Stimulated activated CD4-positive, alpha-beta T cell treated with anti-CD3 and anti-CD28 coated beads, Interleukin-1b, Interleukin-23, amount 100 ng/mL, for 1 hour (primary cell): ENCODE measurements at places on chromosomes 4 and X.

DNA sequence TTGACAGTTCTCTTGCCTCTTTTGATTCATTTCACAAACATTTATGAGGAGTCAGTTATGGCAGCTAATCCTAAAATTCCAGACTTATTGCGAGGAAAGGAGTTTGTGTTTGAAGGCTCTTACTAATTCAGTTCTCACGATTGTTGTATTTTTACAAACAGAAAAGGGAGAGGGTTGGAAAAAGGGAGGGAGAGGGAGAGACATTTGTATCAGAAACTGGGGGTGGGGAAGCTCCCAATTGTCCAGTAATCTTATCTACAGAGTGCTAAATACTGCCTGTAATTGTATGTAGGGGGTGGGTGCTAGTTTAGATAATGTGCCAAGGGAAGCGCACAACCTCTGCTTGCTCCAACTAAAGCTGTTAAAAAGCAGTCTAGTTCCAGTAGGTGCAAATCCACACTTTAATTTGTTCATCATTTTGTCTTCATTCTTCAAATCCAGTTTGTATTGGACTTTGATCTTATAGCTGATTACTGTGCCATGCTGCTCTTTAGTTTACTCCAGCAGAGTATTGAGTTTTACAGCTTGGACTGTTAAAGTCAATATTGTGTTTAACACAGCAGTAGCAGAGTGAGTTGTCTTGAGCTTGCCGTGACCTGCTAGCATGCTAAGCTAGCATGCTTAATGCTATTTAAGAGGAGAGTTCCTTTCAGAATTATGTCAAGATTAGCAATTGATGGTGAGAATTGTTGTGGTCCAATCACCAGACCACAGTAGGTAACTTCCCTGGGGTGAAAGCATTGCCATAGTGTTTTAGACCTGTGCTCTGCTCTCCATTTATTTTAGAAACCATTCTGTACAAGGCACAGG, 13.9 kb downstream of the FNIP2 start:
- no peak for DNase-seq

DNA sequence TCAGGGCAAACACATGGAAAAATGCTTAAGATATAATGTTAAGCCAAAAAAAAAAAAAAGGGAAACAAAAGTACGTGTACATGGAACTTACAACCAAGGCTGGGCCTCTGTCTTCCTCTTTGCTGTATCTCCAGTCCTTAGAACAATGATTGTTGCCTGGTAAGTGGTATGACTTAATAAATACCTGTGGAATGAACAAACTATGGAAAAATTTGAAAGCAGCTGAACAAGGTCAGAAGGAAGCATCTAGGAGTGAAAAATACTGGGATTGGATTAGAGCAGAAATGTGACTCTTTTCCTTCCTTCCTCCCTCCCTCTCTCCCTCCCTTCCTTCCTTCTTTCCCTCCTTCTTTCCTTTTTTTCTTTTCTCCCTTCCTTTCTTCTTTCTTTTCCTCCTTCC, 54.2 kb upstream of the SMIM10 start:
- no peak for DNase-seq

- DNase-seq, result no peak
These were observed 27.7 kb downstream of the FBXO8 start for GRCh38 chr4:174255786-174256185.

DNA sequence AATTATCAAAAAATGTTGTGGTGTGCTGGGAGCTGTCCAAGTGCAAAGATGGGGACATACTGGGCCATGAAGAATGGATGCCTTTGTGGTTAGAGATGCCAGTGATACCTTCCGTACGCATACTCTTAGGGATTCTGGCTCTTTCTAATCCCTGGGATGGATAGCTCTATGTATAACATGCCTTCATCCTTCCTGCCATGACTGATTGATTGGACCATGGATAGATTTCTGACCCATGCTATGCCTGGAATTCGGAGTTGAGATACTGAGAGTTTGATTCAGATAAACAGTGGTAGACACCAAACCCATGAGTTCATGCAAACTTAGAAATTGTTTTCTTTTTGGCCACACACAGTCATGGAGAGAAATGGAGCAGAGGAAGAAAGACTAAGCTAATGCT, 147.2 kb upstream of the WDFY3 start:
- DNase-seq, result no peak

DNA sequence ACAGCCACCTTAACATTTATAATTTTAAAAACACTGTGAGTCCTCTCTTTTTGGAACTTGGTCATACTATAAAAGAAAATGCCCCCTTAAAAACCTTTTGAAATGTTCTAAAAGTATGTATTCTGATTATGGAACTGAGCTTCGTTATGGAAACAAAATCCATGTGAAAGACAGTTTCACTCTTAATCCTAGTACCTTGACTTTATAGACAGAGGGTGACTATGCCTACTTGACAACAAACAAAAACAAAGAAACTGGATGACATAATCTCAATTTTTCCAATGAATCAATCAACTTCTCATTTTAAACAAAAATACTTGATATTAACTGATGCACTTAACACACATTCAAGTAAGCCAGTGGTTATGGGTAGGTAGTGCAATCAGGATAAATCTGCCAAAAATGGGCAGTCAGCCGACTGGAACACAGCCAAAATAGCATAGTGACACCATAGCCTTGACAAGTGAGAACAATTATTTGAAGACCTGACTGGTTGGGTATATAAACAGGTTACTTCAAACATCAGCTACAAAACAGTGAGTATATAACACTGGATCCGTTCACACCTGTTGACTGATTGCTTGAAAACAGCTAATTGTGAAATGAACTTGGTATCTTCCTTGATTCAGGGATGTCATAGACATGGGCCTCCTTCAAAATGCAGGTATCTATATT, 265.5 kb downstream of the PPP3CA start:
- DNase-seq, result no peak

- no peak for DNase-seq
These were observed 35.2 kb downstream of the ARHGEF6 start for GRCh38 chrX:136745215-136746173.

DNA sequence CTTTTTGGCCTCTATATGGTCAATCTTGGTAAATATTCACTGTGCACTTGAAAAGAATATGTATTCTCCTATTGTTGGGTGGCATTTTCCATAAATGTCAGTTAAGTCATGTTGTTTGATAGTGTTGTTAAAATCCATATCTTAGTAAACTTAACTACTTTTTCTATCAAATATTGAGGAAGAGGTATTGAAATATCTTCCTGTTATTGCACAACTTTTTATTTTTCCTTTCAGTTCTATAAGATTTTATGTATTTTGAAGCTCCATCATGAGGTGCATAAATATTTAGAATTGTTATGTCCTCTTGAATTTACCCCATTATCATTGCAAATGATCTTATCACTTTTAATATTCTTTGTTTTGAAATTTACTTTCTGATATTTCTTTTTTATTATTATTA, 3.4 kb downstream of the GK2 start:
- no peak for DNase-seq

- DNase-seq, result no peak
These were observed 2.4 kb downstream of the OTUD4 start for GRCh38 chr4:145177906-145178538.

GRCh38 chr4:163612762-163613161, 118.3 kb downstream of the TMA16 start:
- no peak for DNase-seq

DNA sequence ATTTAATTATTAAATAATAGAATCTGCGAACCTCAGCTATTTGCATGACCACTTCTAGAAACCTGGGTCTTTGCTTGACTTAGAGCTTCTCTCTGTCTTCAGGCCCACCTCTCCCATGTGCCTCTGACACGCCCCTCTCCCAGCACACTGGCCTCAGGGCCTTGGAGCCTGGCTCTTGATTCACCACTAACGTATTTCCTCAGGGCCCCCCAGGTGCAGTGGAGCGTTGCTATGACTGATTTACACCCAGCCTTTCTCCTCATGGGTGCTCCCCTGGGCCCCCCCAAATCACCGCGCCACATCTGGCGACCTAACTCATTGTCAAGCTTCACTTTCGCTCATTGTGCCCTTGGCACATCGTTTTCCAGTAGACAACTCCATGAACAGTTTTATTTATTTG, 37.9 kb upstream of the TENM3 start:
- DNase-seq, result no peak

DNA sequence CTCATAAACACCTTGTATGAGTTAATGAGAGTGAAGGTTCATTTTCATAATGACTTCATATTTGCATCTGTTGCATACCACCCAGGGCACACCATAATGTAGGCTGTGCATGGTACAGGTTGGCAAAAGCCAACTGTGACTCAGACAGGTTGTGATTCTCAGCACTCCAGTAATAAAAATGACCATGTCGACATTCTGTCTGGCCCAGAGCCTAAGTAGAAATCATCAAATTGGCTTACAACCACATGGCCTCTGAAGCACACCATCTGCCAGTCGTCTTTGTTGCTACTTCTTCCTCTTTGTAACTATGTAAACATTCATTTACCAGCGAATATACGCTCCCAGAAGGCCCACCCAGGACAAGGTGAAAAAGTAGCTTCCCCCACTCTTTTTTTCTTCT, 459.5 kb downstream of the GASK1B start:
- no peak for DNase-seq

DNA sequence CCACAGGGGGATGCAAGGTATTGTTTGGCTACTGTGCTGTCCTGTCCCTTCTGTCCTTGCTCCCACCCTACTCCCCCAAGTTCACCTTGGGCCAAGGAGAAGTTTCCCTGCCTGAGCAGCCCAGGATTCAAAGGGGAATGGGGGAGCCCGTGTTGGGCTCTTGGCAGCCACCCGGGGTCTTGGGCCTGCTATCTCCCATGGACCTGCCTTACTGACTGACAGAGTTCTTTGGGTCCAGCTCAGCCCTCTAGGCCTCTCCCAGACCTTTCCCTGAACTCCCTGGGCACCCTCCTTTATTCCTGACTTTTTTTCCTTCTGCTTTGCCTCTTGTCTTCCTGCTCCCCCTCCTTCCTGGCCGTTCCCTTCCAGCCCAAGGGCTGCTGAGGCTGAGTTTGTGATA, 67.4 kb downstream of the STARD8 start:
- no peak for DNase-seq

- no peak for DNase-seq
These were observed 75.0 kb downstream of the DCTD start for GRCh38 chr4:182842104-182842600.

DNA sequence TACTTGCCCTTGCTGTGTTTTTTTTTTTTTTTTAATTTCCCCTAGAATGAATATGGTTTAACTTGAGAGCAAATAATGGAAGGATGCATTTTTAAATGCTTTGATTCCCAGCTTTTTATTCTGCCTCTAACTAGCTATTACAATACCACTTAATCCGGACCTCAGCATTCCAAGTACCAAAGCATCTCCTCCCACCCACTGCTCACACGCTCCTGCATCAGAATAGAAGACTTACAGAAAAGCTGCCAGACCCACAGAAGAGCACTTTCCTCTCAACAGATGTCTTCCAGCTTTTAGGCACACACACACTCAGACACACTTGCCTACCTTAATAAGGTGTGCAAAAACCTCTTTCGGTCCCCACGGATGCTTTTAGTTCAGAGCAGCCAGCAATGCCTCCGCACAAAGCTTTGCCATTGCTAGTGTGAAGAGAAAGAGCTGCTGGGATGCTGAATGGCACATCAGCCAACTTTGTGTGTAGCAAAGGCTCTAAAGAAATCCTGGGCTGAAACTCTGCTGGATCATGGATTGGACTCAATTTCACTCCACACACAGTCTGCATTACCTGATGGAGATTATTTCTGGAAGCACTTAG, 1056.2 kb downstream of the DMD start:
- DNase-seq, result no peak

- DNase-seq, result no peak
These were observed 74.0 kb upstream of the BCOR start for GRCh38 chrX:40171513-40172400.

DNA sequence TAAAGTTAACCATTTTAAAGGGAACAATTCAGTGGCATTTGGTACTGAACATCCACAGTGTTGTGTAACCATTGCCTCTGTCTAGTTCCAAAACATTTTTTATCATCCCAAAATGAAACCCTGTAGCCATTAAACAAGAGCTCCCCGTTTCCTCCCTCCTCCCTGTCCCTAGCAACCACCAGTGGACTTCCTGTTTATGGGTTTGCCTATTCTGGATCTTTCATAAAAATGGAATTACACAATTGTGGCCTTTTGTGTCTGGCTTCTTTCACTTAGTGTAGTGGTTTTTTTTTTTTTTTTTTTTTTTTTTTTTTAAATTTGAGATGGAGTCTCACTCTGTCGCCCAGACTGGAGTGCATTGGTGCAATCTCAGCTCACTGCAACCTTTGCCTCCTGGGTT, 11.6 kb downstream of the RBMX2 start:
- DNase-seq, result no peak

GRCh38 chr4:110848787-110849186, 225.9 kb upstream of the PITX2 start:
- DNase-seq, result no peak

DNA sequence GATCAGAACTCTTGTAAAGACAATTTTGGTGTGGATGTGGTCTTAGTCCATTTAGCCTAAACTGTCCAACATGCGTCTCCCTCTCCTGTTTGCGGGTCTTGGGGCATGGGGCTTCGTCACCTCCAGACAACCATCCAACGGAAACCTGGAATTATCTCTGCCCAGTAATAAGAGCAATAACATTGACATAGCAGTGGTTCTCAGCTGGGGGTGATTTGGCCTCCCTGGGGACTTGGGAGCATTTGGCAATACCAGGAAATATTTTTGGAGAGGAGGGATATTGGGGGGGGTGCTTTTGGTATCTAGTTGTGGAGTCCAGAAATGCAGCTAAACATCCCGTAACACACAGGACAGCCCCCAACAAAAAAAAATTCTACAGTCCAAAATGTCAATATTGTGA, 47.2 kb downstream of the SEL1L3 start:
- DNase-seq, result no peak

DNA sequence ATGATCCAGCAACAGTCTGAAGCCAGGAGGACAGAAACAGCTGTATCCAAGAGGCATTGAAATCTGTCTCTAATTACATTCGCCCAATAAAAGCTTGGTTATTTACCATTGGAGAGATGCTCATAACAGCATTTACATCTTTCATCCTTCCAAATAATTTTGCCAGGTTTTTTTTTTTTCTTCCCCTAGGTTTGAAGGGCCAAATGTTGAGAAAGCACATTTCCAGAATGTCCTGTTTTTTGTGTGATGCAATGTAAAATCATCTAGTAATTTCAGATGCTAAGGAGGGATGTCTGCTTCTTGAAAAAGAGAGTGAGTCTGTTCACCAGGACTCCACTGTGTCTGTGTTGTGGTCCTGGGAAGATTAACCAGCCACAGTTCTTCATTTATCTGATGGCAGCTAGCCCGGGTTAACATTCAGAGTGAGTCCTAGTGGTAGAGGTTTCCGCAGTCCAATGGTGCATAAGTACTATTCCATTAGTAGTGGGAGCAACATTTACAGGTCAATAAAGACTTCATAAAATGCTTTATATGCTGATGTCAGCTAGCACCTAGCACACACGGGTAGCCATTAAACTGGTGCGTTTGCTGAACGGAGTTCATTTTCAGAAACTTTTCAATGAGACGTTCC, 406.8 kb downstream of the STIM2 start:
- no peak for DNase-seq

- DNase-seq, result no peak
These were observed 819.8 kb downstream of the CCSER1 start for GRCh38 chr4:90946945-90947344.
